ENCODE measurements at places on chromosomes 4 and X.

- DNase-seq, result no peak
Measured at GRCh38 chr4:4418676-4419390, 31.9 kb downstream of the NSG1 start.

DNA sequence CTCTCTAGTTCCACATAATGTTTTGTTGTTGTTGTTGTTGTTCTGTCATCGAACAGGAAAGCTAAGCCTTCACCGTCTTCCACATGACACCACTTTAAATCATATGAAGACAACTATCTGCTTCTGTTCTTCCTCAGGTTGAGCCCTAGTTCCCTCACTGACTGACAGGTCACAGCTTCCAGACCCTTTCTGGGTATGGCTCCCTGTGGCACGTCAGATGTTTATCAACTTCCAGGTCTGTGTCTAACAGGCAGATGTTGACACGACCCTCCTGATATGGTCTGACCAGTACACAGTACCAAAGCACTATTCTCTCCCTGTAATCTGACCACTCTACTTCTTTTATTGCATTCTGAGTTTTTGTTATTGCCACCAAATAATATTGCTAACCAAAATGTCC lies 51.4 kb downstream of the PRDM5 start:
- no peak for DNase-seq

- no peak for DNase-seq
Measured at GRCh38 chr4:7499661-7500060, 64.9 kb upstream of the PSAPL1 start.

GRCh38 chr4:88419874-88420273 lies 37.0 kb upstream of the HERC5 start:
- no peak for DNase-seq

- DNase-seq, result no peak
Measured at GRCh38 chr4:121360495-121360894, 20.3 kb downstream of the QRFPR start.

DNA sequence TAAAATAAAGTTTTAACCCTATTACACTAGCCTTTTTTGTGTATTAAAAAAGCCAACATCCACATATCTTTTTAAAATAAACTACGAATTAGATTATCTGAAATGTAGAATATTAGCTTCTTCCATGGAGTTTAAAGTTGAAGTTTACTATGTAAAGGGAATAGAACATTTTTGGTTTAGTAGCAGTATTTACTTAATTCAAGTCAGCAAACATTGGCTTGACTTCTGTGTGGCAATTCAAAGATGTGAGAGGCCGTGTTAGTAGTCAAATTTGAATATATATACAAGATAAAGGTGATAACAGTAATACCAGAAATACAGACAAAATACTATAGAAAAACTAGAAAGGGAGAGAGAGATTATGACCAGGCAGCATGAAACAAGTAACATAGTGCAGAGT lies 115.1 kb upstream of the IL13RA1 start:
- no peak for DNase-seq

- no peak for DNase-seq
Measured at GRCh38 chr4:169024762-169025161, 14.7 kb upstream of the CBR4 start.

GRCh38 chr4:172515266-172515879 lies 653.2 kb upstream of the GALNT7 start:
- DNase-seq, result no peak

DNA sequence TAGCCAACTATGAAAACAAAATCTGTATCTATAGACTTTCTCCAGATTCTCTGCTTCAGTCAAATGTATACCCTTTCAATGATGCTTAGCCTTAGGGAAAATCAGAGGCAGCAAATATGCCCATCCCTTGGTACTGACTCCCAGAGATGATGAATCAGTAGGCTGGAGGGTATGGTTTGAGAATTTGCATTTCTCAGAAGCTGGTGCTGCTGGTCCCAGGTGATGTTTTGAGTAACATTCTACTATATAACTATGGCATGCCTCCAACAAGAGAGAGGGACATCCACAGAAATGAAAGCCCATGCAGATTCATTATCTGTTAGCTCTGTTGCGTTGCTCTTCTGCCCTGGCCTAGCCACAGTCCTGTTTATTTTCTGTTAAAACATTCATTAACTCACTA lies 13.6 kb downstream of the TNIP3 start:
- DNase-seq, result no peak

- DNase-seq, result no peak
Measured at GRCh38 chr4:146370841-146371240, 150.9 kb downstream of the SLC10A7 start.

GRCh38 chrX:33211356-33212260 lies at the start of gene DMD:
Gene DMD (minus strand): TSS chrX:33211549. CDS start chrX:33211312, 237 bp downstream.
- DNase-seq, result no peak

- no peak for DNase-seq
Measured at GRCh38 chrX:131588995-131589394, 45.1 kb downstream of the OR13H1 start.

DNA sequence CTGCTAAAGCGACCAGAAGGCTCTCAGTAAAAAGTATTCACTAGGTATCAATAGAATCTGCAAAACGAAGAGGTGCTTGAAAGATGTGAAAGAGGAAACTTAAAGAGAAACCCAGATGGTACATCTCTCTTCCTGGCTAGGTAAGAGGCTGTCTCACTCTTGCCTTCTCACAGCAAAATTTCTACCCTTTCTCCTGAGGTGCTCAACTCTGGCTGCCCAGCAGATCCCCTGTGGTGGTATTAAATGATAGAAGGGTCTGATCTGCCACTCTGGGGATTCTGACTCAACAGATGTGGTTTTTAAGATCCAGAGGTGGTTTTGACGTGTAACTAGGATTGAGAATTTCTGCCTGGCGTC lies 14.9 kb upstream of the TSPAN5 start:
- no peak for DNase-seq

GRCh38 chrX:102832661-102833060 lies 104.4 kb upstream of the RAB40AL start:
- DNase-seq, result no peak

- DNase-seq, result no peak
Measured at GRCh38 chr4:30670206-30670605, 50.0 kb upstream of the PCDH7 start.

DNA sequence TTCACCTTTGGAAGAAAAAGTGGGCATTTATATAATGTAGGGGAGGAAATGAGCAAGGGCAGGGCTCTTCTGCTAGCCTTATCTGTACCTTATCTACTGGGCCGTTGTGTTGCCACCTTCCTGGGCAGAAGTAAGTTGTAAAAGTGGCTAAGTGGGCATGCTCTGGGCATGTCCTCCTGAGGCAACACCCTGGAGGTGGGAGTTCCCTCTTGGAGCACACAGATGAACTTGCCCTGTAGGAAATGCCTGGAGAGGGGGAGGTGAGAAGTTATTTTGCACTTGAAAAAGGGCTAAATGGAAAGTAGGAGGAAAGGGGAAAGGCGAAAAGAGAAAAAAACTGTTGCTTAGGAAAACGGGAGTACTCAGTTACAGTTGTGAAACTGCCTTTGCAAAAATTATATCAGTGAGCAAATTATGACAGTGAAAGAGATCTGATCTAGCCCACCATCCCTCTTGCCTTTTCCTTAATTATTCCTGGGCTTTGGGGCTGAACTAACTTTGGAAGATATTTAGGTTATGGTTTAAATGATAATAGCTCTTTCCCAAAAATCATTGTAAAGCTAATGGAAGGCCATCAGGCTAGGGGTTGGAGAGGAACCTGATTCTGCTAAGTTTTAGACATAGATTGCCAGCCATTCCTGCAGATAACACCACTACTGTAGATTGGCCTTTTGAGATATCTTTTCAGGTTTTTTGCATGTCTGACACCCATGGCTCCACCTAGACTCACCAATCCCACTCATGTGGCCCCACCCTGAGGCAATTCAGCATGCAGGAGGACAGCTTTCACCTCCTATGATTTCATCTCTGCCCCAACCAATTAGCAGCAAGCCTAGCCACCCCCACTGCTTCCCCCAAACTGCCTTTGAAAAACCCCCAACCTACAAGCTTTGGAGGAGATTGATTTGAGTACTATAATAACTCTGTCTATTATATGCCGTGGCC lies 20.5 kb upstream of the ZNF81 start:
- DNase-seq, result no peak

- no peak for DNase-seq
Measured at GRCh38 chr4:93658443-93658842, 170.1 kb upstream of the ATOH1 start.

DNA sequence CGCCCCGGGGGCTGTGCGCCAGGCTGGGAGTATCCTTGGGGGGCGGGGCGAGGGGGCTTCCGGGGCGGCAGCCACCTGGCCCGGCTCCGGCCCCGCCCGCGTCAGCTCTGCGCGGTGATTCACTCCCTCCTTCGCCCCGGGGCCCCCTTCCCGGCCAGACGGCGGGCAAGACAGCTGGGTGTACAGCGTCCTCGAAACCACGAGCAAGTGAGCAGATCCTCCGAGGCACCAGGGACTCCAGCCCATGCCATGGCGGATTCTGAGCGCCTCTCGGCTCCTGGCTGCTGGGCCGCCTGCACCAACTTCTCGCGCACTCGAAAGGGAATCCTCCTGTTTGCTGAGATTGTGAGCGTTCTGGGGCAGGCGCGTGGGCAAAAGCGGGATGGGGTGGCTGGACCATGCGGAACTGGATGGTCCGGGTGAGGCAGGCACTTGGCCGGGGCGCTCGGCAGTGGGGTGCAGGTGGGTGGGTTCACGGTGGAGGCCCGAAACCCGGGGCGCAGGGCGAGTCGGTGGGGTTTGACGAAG lies at the start of gene PLP2:
PLP2 (plus strand) TSS at position 147 of the 528 bp plus-strand sequence; CDS start at position 250, 103 bp downstream.
- no peak for DNase-seq

DNA sequence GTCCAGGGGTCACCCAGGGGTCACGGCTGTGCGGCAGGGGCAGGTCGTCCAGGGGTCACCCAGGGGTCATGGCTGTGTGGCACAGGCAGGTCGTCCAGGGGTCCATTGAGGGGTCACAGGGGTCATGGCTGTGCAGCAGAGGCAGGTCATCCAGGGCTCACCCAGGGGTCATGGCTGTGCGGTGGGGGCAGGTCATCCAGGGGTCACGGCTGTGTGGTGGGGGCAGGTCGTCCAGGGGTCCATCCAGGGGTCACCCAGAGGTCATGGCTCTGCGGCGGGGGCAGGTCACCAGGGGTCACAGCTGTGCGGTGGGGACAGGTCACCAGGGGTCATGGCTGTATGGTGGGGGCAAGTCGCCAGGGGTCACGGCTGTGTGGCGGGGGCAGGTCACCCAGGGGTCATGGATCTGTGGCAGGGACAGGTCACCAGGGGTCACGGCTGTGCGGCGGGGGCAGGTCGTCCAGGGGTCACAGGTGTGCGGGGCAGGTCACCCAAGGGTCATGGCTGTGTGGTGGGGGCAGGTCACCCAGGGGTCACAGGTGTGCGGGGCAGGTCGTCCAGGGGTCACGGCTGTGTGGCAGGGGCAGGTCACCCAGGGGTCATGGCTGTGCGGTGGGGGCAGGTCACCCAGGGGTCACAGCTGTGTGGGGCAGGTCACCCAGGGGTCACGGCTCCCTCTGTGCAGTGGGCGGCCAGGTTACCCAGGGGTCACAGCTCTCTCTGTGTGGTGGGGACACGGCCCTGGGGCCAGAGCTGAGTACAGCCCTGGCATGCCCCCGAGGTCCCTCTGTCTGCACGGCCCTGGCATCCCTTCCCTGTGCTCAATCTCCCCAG lies 16.0 kb downstream of the ATP5ME start:
- DNase-seq, result no peak

GRCh38 chr4:145760961-145761929 lies 81.3 kb downstream of the C4orf51 start:
- no peak for DNase-seq

DNA sequence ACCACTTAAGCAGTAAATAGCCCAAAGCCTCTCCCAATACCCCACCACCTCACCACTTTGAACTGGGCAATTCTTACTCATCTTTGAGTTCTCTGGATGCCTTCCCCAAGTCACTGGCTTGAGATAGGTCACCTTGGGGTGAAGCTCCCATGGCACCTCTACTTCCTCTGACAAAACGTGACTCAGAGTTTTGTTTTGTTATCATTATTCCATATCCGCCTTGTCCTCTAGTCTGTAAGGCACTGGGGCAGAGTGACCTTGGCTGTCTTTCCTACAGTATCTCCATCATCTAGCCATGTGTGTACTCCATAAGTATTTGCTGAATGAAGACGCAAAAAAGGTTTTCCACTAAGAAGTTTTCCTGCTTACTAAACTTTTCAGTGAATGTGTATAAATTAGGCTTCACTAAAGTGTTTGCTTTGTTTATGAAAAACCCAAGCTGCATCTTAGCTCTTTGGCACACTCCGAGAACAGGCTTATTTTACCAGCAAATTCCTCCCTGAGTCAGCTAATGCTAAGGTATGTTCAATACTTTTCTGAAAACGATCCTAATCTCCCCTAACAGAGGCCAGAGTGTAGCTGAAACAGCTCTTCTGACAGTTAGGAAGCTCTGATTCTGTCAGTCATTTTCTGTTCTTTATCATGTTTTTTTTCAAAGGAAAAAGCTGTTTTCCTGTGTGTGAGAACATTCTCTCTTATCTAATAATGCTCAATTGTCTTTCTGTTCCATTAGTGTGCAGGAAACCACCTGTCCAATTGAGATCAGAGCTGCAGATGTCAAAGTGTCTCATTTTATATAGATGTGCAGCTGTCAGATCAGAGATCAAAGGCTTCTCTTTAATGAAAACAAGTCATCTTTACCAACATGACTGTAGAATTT lies 30.2 kb upstream of the TSPAN5 start:
- no peak for DNase-seq

GRCh38 chr4:88341227-88342192 lies 37.1 kb upstream of the HERC6 start:
- DNase-seq, result no peak

DNA sequence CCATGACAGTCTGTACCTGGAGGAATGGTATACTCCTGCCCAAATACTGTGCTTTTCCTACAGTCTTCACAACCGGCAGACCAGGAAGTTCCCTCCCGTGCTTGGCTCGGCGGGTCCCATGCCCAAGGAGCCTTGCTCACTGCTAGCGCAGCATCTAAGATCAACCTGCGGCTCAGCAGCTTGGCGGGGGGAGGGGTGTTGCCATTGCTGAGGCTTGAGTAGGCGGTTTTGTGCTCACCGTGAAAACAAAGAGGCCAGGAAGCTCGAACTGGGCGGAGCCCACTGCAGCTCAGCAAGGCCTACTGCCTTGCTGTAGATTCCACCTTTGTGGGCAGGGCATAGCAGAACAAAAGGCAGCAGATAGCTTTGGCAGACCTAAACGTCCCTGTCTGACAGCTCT lies 152.7 kb downstream of the TEX11 start:
- peak; percentile 6 for DNase-seq

DNA sequence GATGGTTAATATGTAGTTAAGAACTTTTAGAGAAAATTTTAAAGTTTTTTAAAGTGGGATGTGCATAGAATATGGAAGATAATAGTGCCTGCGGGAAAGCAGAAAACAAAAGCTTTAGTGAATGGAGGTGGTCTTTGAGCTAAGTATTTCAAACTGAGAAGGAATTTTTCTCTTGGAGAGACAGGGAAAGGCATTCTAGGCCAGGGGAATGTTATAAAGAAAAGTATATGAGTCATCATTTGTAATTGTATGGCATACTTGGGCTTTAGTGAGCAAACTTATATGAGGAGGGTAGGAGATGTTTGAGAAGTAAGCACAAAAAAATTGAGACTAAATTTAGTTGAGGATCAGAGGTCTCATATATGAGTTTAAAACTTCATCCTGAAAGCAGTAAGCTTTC lies 467.0 kb downstream of the PPARGC1A start:
- DNase-seq, result no peak

All from activated CD4-positive, alpha-beta T cell treated with anti-CD3 and anti-CD28 coated beads, Interleukin-2, amount 50 U/mL, for 24 hours (primary cell).